ENCODE measurements at places on chromosomes 16 and 17.
A peak's percentile ranks its signal among the peaks of the same experiment; 100 is the strongest.

GRCh38 chr16:79278506-79278905 is 322.0 kb downstream of the MAF start:
- no peak for DNase-seq

DNA sequence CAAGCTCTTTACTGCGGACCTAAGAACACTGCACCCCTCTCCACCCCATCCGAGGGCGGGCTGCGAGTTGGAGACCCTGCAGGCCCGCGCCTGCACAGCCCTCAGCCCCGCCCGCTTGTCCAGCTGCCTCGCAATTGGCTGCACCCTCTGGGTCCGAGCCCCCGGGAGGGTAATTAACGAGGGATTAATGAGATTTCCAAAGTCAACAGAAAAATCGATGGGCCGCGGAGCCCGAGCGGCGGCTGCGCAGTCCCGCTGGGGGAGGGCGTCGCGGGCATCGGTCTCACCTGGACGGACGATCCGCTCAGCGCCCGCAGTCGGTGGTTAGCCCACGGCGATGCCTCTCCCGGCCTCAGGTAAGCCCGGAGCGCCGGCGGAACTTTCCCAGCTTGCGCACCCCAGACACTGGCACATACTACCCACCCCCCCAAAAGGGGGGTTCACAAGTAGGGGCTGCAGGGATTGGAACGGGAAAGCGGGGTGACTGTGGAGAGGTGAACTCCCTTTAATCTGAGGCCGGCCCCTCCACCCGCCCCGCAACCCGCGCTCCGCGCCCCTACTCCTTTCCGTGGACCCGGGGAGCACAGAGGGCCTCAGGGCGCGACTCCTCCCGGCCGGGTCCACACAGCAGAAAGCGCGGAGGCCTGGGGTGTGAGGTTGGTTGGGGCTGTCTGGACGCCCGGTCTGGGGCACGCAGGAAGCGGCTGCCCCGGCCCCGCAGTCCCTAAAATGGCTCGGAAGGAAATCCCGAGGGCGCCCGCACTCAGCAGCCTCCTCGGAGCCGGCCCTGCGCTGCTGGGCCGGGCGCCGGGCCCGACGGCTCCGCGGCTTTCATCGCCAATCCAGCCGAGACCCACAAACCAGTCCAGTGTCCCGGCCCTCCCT is at the start of gene OTOP3:
OTOP3 (plus strand) TSS at position 314 of the 885 bp plus-strand sequence; CDS start at position 338, 24 bp downstream.
- DNase-seq: no peak

DNA sequence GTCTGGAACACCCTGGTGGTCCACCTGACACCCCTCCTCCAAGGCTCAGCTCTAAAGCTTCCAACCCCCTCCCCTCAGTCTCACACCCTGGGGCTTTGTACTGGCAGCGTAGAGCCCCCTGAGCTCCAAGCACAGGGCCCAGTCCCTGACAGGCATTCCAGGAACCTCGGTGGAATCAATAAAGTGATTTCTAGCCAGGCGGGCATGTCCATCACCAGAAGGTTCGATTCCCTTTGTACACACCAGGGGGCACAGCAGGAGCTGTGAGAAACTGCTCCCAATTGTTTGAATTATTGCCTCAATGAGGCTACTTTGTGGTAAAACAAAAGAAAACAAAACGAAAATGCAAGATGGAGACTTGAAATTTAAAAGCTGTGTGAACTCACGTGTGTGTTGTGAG is 51.8 kb downstream of the SMPD3 start:
- DNase-seq: peak; percentile 51

DNA sequence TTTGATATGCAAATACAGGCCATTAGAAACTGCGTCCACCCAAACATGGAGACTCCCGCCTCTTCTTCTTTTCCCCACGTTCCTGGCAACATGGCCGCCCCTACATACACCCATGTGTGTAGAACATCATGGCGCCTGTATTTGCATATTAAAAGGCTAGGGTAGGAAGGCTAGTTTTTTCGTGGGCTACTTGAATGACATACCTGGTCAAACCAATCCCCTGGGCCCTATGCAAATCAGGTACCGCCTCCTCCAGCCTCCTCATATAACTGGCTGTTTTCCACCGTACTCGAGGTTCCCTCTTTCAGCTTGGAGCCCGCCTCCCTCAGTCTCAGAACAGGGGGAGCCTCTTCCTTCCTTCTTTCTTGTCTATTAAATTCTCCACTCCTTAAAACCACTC is 840 bp upstream of the CD300LB start:
- peak; percentile 99 for DNase-seq

DNA sequence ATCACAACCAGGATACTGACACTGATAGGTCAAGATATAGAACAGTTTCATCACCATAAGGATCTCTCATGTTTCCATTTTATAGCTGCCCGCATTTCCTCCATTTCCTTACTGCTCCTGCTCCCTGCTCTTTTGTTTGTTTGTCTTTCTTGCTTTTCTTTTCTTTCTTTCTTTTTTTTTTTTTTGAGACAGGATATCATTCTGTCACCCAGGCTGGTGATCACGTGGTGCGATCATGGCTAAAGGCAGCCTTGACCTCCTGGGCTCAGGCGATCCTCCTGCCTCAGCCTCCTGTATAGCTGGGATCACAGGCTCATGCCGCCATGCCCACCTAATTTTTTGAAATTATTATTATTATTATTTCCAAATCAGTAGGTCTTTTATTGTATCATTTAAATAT is 31.7 kb downstream of the PRAC1 start:
- no peak for DNase-seq

All from KBM-7 (cell line).